ENCODE measurements at places on chromosomes 6 and 20. TPM values are rescaled to one million over a fixed set of nuclear protein-coding genes. Genes with fewer than 3 reads are reported as not detected.

- H3K4me1 ChIP-seq: peaks cover 1% of the 10 kb centered on the region
- H3K36me3 ChIP-seq: no peaks in the 10 kb centered on the region
- H3K4me3 ChIP-seq: no peak overlapping the region
- no peak overlapping the region for H3K27ac ChIP-seq
- H3K27me3 ChIP-seq: no peaks in the 10 kb centered on the region
- DNase-seq: no peak
These were observed 207.8 kb downstream of the KHDC1L start for GRCh38 chr6:73017476-73017875.

DNA sequence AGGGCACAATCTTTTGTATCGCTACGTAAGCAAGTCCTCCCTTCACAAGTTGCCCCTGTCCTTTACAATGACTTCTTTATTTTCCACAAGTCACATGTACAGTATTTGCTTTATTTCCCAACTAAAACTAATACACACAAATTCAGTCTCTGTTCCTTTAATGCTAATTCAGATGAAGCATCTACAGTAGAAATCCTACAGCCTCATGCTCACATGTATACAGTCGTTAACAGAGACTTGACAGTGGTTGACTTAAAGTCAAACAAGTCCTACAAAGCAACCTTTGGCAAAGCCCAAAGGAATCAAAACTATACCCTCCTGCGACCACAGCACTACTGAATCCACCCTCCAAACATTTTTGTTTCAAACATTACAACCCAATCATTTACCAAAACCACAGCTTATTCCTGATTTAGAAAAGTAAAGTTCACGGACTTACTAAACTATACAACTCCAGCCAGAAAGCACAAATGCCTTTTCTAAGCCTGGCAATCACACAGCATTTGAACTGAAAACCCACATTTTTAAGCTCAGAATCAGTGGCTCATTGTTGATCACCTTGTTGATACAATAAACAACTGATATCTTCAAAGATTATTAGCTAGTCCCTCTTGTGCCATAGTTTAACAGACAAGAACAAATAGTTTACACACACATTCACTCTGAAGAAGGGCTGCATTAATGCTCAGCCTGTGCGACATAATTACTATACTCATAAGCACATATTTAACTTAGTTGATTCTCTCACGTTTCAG is 70.9 kb upstream of the NHSL1 start:
- no peaks in the 10 kb centered on the region for H3K36me3 ChIP-seq
- no peaks in the 10 kb centered on the region for H3K27me3 ChIP-seq
- H3K27ac ChIP-seq: no peak overlapping the region
- peak overlapping the region; percentile 36 for H3K4me3 ChIP-seq

DNA sequence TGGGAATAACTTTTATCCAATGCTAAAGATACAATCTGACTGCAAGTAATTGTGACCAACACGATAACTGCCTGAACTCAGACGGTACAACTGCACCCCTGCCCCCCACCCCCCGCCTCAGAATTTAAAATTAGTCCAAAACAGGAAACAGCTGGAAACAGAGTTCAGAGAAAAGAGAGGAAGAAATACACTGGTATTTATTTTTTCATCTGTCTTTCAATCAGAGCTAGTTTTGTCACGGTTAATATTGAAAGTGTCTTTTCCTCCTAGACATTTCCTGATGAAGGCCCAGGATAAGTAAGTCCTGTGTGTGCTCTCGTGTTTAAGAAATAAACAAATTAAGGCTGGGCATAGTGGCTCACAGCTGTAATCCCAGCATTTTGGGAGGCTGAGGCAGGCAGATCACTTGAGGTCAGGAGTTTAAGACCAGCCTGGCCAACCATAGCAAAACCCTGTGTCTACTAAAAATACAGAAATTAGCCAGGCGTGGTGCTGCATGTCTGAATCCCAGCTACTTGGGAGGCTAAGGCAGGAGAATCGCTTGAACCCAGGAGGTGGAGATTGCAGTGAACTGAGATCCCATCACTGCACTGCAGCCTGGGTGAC is 21.5 kb downstream of the ACSS1 start:
- H3K4me3 ChIP-seq: no peak overlapping the region
- no peaks in the 10 kb centered on the region for H3K4me1 ChIP-seq
- H3K27ac ChIP-seq: no peak overlapping the region
- H3K36me3 ChIP-seq: peaks cover 2% of the 10 kb centered on the region
- no peaks in the 10 kb centered on the region for H3K27me3 ChIP-seq

- H3K4me3 ChIP-seq: no peak overlapping the region
- H3K27me3 ChIP-seq: no peaks in the 10 kb centered on the region
- no peaks in the 10 kb centered on the region for H3K4me1 ChIP-seq
- H3K36me3 ChIP-seq: no peaks in the 10 kb centered on the region
- no peak for DNase-seq
- no peak overlapping the region for H3K27ac ChIP-seq
These were observed 7.4 kb upstream of the SPDEF start for GRCh38 chr6:34563513-34563870.

The ZNF318 gene
- 12.1 TPM for total RNA-seq

DNA sequence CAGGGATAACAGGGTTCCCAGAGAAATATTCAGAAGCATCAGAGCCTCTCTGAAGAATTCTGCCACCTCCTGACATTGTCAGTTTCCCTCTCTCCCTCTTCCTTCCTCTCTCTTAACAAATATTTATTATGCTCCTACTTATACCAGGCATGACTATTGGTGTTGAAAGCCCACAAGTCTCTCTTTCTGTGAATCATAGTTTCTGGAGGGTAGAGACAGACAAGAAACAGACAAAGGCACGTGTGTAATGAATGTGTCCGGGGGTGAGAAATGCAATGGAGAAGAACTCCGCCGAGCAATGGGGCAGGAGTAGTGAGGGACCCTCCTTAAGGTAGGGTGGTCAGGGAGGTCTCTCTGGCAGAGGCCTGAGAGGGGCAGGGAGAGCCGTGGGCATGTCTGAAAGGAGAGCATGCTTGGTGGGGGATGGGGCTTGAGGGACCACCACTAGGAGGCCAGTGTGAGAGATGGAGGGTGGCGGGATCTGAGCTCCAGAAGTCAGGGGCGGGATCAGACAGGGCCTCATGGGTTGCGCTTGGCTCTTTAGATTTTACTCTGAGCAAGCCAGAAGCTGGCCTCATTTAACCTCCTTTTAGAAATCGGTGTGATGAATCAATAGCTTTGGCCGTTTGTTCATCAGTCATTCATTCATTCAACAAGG is 57.3 kb downstream of the EYA2 start:
- no peaks in the 10 kb centered on the region for H3K27me3 ChIP-seq
- H3K4me3 ChIP-seq: no peak overlapping the region
- no peak overlapping the region for H3K27ac ChIP-seq

GRCh38 chr6:7140631-7141378 is 33.0 kb downstream of the RREB1 start:
- H3K4me3 ChIP-seq: peak overlapping the region; percentile 40
- no peaks in the 10 kb centered on the region for H3K27me3 ChIP-seq
- no peaks in the 10 kb centered on the region for H3K4me1 ChIP-seq
- H3K36me3 ChIP-seq: no peaks in the 10 kb centered on the region

The HLA-DMA gene
- total RNA-seq: 109 TPM

GRCh38 chr6:168441434-168442391 is 729 bp downstream of the SMOC2 start:
- no peaks in the 10 kb centered on the region for H3K27me3 ChIP-seq
- H3K36me3 ChIP-seq: no peaks in the 10 kb centered on the region
- H3K4me1 ChIP-seq: peaks cover 2% of the 10 kb centered on the region
- H3K4me3 ChIP-seq: peak overlapping the region; percentile 58

GRCh38 chr20:38728911-38729642 is 4.8 kb downstream of the SLC32A1 start:
- DNase-seq: no peak
- H3K4me3 ChIP-seq: no peak overlapping the region
- H3K27me3 ChIP-seq: no peaks in the 10 kb centered on the region
- H3K4me1 ChIP-seq: no peaks in the 10 kb centered on the region

The LY6G5C gene
- 3.3 TPM for total RNA-seq

The DIDO1 gene
- 64.2 TPM for total RNA-seq

DNA sequence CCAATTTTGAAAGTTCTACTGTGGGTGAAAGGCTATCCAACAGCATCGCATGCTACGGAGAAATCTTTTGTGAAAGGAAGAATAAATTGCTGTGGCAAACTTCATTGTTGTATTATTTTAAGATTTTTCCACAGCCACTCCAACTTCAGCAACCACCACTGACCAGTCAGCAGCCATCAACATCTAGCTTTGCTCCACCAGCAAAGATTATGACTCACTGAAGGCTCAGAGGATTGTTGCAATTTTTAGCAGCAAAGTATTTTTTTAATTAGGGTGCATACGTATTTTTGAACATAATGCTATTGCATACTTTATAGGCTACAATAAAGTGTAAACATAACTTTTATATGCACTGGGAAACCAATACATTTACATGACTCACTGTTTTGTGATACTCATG is 493.5 kb downstream of the TFAP2A start:
- H3K4me3 ChIP-seq: no peak overlapping the region
- no peaks in the 10 kb centered on the region for H3K36me3 ChIP-seq

GRCh38 chr6:36758516-36759147 is 61.0 kb downstream of the RAB44 start:
- no peak overlapping the region for H3K27ac ChIP-seq
- H3K4me1 ChIP-seq: no peaks in the 10 kb centered on the region
- H3K27me3 ChIP-seq: no peaks in the 10 kb centered on the region
- no peak overlapping the region for H3K4me3 ChIP-seq

GRCh38 chr20:50144362-50144761 is 9.2 kb downstream of the PEDS1 start:
- no peak overlapping the region for H3K4me3 ChIP-seq
- peak; percentile 81 for DNase-seq
- no peaks in the 10 kb centered on the region for H3K4me1 ChIP-seq
- no peak overlapping the region for H3K27ac ChIP-seq
- H3K27me3 ChIP-seq: no peaks in the 10 kb centered on the region
- H3K36me3 ChIP-seq: no peaks in the 10 kb centered on the region

DNA sequence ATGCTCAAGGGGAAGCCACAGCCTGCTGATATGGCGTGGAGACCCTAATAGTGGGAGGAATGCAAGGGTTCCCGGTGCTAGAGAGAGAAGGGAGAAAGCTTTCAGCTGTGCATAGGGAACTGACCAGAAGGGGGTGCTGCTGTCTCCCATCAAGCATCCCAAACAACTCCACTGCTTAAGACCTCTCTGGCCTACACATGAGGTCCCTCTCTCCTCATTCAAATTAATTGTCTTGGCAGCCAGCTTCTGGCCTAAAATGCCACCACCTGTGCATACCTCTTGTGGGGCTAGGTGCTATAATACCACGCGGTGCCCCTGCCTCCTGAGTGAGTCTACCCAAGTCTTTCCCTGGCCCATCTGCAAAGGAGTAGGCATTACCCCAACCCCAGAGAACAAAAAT is 14.5 kb downstream of the ADISSP start:
- no peaks in the 10 kb centered on the region for H3K4me1 ChIP-seq
- no peaks in the 10 kb centered on the region for H3K36me3 ChIP-seq
- no peaks in the 10 kb centered on the region for H3K27me3 ChIP-seq
- H3K4me3 ChIP-seq: no peak overlapping the region

The GSTA3 gene
- total RNA-seq: not detected

DNA sequence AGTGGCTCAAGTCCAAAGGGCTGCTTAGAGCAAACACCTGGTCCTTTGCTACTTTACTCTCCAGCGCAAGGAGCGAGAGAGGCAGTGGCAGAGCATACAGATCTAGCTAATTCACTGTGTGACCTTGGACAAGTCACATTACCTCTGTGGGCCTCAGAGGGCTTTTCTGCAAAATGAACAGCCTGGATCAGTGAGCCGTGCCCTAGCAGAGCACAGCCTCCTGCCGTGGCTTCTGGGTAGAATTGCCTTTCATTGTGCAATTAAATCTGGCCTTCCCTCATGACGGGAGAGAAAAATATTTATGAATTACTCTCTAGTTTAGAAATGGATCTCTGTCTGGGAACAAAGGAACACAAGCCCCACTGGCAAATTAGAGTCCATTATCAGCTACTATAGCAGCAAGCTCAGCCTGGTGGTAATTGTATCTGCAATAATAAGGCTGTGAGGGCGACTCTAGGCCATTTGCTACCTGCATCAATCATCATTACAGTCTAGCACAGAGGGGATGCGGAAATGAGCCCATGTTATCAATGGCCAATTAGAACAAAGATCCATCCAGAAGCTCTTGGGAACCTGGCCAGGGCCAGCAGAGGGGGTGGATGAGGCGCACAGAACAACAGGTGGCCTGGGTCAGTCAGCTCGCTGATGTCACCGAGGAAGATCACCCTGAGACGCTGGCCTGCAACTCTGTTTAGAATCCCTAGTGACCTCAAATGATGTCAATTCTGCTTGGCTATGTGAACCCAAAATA is 114.2 kb upstream of the LY86 start:
- no peaks in the 10 kb centered on the region for H3K27me3 ChIP-seq
- H3K36me3 ChIP-seq: no peaks in the 10 kb centered on the region
- no peak overlapping the region for H3K27ac ChIP-seq

The SPACA1 gene
- total RNA-seq: not detected

DNA sequence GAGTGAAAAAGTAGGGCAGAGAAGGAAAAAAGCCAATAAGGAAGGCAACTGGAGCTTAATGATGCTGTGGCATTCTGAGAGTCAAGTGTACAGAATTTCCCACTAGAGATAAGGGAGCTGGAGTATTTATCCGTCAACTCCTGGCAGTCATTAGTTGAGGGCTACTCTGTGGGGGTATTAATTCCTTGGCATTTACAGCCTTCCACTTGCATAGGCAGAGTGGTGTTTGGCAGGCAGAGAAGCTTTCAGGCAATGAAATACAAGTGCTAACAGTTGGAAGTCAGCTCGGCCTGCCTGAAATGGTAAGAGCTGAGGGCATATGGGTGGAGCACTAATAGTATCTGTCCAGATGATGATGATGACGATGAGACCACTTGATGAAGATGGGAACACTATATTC is 207.3 kb upstream of the FLRT3 start:
- no peak overlapping the region for H3K27ac ChIP-seq
- H3K27me3 ChIP-seq: no peaks in the 10 kb centered on the region
- no peak overlapping the region for H3K4me3 ChIP-seq
- H3K4me1 ChIP-seq: no peaks in the 10 kb centered on the region

DNA sequence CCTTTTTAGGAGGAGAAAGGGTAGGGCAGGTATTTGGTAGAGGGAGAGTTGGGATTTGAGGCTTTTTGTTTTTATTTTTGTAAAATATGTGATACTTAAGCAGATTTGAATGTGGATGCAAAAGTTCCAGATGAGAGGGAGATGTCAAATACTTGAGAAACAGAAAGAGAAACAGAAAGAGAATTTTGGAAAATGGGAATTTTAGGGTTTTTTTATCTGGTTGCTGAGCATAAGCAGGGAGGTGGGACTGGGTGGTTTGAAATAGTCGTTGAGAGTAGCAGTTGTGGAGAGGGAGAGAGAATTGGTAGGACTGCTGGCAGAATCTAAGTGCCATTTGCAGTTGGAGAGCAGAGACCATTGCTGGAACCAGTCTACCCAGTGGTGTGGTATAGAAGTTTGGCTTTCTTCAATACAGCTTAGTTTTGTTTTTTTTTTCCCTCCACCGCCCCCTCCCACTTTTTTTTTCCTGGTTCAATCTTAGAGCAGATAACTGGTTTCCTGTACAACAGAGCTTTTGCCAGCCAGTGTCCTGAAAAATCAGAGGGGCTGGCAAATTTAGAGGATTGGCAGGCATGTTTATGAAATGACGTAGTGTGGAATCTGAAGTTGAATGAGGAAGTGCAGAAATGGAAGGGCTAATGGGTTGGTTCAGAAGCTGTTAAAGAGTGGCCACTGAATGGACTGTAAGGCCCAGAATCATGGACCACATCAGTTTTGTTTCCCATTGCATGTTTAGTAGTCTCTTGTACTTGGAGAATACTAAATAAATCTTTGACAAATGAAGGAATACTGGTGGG is 68.7 kb downstream of the ATRN start:
- no peak overlapping the region for H3K27ac ChIP-seq
- H3K36me3 ChIP-seq: no peaks in the 10 kb centered on the region
- no peak for DNase-seq
